ENCODE measurements at places on chromosomes 11 and 22.

- no peak for DNase-seq
Observed at GRCh38 chr22:26161746-26162145, 7.5 kb upstream of the SEZ6L start.

DNA sequence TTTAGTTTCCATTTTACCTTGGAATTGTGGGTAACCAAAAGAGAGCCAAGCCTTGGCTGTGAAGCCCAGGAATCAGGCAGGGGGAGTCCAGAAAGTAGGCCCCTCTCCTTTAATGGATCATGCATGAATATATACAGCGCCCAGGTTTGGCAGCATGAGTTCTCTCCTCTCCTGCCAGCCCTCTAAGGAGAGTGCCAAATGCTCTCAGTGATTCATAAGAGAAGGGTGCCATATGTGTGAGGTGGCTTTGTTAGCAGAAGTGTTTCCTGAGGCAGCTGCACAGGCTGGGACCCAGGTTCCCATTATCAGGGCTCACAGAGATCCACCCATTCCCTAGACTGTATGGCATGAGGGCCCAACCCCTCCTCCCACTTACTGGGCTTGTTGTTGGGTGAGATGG is 52.3 kb upstream of the SCUBE2 start:
- no peak for DNase-seq

DNA sequence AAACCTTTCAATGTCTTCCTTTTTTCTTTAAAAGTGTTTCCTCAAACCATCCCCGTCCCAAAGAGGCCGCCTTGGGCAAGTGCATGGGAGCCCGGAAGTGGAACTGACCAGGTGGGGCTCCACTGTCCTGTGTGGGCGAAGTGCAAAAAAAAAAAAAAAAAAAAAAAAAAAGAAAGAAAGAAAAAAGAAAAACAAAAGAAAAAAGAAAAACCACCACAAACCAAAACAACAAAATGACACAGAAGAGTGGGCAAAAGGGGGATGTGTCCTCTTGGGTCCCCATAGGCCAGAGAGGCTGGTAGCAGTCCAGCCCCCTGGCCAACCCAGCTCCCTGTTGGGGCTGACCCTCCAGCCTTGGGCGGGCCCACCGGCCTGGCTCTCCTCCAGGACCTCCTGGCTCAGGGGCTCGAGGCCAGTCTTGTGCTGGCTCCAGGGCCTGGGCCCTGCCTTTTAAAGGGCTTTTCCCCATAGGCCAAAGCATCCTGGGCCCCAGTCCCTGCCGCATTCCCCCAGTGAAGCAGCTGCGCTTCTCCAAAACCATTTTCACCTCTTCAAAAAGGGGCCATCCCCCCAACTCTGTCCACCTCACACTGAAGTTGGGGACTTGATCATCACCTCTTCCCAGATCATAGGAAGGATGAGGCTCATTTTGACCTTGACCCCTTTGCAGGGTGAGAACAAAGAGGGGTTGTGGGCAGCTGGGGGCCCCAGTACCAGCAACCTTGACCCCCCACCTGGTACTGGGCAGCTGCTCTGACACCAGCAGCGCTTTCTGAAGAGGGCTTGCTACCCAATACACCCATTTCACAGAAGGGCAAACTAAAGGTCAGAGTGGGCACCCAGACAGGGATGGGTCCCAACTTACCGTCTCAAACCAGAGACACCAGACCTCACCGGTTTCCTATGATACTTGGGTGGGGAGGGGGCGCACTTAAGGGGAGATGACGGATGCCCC is 9.4 kb downstream of the CBX6 start:
- DNase-seq: no peak

GRCh38 chr11:94602430-94603372 is 35.5 kb downstream of the PIWIL4 start:
- peak; percentile 71 for DNase-seq

DNA sequence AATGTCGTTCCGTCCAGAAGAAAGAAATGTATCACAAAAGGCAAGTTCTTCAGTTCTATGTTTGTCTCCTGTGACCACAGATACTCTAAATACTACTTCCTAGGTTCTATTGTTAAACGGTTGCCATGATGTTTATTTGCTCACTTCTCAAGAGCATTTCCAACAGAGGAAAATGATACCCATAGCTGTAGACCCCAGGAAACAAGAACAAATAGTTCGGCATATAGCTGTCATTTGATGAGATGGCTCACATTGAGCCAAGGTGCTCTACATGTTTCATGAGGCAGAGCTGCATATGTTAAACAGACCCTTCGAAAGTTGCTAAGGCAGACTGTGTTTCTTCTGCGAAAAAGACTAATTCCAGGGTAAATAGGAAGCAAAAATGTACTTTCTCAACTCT is 15.4 kb upstream of the ANGPTL5 start:
- DNase-seq: no peak

- DNase-seq: no peak
Observed at GRCh38 chr11:63855975-63856374, 17.1 kb downstream of the MARK2 start.
